ENCODE measurements at places on chromosomes 3 and 15.

- H3K27ac ChIP-seq, result no peak overlapping the region
- no peaks in the 10 kb centered on the region for H3K36me3 ChIP-seq
- DNase-seq, result no peak
- H3K4me3 ChIP-seq, result no peak overlapping the region
- H3K27me3 ChIP-seq, result peaks cover 19% of the 10 kb centered on the region
Observed at GRCh38 chr15:88267720-88268119, 11.2 kb upstream of the NTRK3 start.

- H3K27ac ChIP-seq, result peak within 1 kb of the TSS; percentile 78
- DNase-seq, result peak; percentile 73
- H3K27me3 ChIP-seq, result no peaks in the 10 kb centered on the region
- peak within 1 kb of the TSS; percentile 80 for H3K4me3 ChIP-seq
- peaks cover 36% of the 10 kb centered on the region for H3K4me1 ChIP-seq
- H3K36me3 ChIP-seq, result peaks cover 4% of the 10 kb centered on the region
Observed at GRCh38 chr3:58008141-58009025, at the start of gene FLNB. Gene FLNB (plus strand): TSS chr3:58008422. CDS start chr3:58008565, 143 bp downstream.

GRCh38 chr3:122515870-122516269 is 1.1 kb upstream of the KPNA1 start:
- H3K4me3 ChIP-seq, result no peak overlapping the region
- H3K36me3 ChIP-seq, result peaks cover 16% of the 10 kb centered on the region
- no peak for DNase-seq
- H3K27ac ChIP-seq, result no peak overlapping the region

- H3K27me3 ChIP-seq, result no peaks in the 10 kb centered on the region
- no peak overlapping the region for H3K27ac ChIP-seq
- no peak for DNase-seq
- no peak overlapping the region for H3K4me3 ChIP-seq
- H3K4me1 ChIP-seq, result peaks cover 74% of the 10 kb centered on the region
Observed at GRCh38 chr15:56207092-56207491, 36.6 kb downstream of the RFX7 start.

DNA sequence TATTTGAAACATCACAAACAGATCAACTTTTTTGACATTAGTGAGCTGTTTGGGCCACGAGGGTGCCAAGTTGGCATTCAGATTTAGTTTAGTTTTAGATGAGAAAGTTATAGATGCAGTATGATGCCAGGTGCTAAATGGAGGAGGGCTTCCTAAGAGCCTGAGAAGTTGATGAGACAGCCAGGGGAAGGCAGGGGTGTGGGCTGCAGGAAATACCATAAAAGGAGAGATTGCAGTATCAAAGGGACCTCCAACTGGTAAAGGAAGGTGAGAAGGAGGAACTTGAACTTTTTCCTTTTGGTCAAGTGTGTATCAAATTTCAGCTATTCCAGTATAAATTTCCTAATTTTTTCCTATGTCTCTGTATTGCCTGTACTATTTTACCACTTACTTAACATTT is 2.0 kb upstream of the TNIK start:
- no peaks in the 10 kb centered on the region for H3K27me3 ChIP-seq
- no peak for DNase-seq
- peaks cover 8% of the 10 kb centered on the region for H3K36me3 ChIP-seq

DNA sequence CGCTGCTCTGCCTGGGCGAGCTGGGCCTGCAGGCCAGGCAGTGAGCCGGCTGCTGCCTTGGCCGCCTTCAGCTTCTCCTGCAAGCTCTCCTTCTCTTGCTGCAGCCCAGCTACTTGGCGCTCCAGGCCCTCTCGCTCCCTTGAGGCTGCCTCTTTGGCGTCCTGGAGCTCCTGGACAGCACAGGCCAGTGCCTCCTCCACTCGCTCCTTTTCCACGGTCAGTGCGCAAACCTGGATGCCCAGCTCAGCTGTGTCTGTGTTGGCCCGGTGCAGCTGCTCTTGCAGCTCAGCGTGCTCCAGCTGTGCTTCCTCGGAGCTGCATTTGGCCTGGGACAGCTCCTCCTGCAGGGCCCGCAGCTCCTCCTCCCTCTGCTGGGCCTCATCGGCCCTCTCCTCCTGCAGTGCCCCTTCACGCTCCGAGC is 23.1 kb downstream of the CXCR6 start:
- peaks cover 75% of the 10 kb centered on the region for H3K4me1 ChIP-seq
- DNase-seq, result no peak
- no peak overlapping the region for H3K4me3 ChIP-seq
- H3K36me3 ChIP-seq, result peaks cover 99% of the 10 kb centered on the region

All from activated T-helper 2 cell treated with anti-CD3 and anti-CD28 coated beads, Interferon-gamma antibody, Interleukin-2, Interleukin-4, amounts not matched to agents 10 μg/mL and 5 μg/mL and 100 μg/mL, durations not matched to agents 14 hours and 24 hours and 36 hours (primary cell).